ENCODE measurements at places on chromosomes 2 and 18.

DNA sequence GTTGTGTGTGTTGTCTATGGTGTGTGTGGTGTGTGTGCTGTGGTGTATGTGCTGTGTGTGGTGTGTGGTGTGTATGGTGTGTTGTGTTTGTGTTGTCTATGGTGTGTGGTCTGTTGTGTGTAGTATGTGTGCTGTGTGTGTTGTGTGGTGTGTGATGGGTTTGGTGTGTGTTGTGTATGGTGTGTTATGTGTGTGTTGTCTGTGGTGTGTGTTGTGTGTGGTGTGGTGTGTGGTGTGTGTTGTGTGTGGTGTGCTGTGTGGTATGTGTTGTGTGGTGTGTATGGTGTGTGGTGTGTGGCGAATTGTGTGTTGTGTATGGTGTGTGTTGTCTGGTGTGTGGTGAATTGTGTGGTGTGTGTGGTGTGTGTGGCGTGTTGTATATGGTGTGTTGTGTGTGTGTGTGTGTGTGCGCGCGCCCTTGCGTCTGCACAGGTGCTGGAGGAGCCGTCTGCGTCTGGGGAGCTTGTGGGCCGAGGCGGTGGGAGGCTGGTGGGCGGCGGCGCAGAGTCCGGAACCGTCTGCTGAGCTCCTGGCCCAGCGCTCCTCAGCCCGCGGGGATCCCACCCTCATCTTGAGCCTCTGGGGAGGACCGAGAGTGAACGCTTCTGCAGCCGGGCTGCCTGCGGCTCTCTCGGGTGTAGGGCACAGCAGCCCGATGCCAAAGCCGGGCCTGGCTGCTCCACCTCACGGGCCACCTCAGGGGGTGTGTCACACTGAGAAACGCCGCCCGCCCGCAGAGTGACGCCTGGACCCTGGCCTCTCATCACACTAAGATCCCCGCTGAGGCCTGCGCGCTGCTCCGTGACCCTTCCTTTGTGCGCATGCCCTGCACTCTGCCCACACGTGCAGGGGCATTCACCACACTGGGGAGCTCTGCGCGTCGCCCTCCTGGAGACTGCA, 8.8 kb upstream of the ADI1 start:
- no peak for DNase-seq

GRCh38 chr18:69622184-69622583, 221.5 kb downstream of the DOK6 start:
- DNase-seq: no peak

GRCh38 chr2:70011335-70011734, 49.9 kb upstream of the ASPRV1 start:
- DNase-seq: no peak

- DNase-seq: no peak
These were observed 156.1 kb upstream of the VRK2 start for GRCh38 chr2:57890464-57890863.

DNA sequence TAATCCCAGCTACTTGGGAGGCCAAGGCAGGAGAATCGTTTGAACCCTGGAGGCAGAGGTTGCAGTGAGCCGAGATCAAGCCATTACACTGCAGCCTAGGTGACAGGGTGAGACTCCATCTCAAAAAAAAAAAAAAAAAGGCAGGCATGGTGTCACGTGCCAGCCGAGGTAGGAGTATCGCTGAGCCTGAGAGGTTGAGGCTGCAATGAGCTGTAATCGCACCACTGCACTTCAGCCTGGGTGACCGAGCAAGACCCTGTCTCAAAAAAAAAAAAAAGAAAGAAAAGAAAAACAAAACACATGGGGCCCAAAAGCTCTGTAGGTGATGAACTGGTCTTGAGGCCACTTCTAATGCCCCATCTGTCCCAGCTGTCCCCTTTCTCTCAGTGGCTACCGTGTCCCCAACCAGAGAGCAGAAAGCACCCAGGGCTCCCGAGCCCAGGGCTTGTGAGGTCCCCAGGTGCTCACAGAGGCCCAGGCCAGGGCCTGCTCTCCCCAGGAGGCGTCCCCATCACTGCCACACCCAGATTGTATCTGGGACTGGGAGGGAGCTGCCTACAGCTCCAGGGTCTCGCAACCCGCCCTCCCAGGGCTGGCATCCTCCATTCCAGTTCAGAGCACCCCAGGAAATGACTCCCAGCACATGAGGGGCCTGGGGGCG, 8.5 kb downstream of the KLHL30 start:
- no peak for DNase-seq

GRCh38 chr2:2561346-2562095, 230.4 kb upstream of the MYT1L start:
- DNase-seq: no peak

GRCh38 chr2:55154525-55155030, 77.5 kb downstream of the CLHC1 start:
- no peak for DNase-seq

DNA sequence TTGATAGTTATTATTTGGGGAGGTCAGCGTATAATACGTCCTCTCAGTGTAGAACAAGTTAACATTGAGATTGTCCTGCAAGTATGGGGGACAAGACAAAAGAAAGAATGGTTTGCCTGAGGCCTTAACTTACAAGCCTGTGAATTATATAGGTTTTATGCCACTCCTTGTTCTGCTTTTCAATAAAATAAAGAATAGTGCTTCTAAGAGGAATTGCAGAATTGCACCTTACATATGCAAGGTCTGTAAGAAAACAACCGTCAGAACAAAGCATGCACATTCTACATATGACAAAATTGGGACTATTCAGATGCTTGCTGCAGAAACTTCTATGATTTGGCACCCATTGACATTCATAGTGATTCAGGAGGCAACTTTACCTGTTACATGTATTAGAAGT, 785.0 kb downstream of the NR4A2 start:
- DNase-seq: no peak

- no peak for DNase-seq
These were observed 369.3 kb upstream of the KCNH7 start for GRCh38 chr2:163207693-163208370.

GRCh38 chr18:56390626-56391025, 247.8 kb downstream of the TXNL1 start:
- no peak for DNase-seq

DNA sequence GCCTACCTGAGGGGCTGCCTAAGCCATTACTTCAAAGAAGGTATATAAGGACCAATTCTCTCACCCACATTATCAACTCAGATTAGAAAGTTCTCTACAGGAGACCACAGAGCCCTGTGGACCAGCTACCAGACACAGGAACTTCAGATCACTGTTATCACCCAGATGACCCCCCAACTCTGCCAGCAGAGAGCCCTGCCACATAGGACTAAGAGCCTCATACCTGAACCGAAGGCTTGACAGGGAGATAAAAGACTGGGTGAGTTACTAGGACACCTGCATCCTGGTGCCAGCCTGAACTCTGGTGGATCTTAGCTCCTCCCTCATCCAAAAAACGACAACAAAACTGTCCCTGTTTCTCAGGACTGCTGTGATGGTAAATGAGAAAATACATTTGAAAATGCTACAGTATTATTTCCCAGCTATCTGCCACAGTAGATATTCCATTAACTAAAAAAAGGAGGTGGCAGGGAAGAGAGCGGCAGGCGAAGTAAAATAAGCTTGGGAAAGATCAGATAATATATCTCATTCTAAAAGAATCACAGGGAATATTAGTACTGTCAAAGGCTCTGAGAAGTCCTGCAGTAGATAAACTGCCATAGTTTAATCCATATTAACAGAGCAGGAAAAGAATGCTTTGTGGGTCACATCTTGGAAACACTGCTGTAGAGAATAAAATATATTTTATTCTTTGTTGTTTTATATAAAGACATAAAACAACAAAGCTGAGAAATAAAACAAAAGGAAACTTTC, 79.7 kb downstream of the STK39 start:
- no peak for DNase-seq

GRCh38 chr18:1495387-1495786, 590.7 kb downstream of the ADCYAP1 start:
- no peak for DNase-seq

GRCh38 chr2:48677450-48677849, 59.8 kb downstream of the GTF2A1L start:
- DNase-seq: no peak

- DNase-seq: no peak
These were observed 282.7 kb upstream of the CDH2 start for GRCh38 chr18:28459587-28459986.

- DNase-seq: no peak
These were observed 40.2 kb upstream of the GMCL1 start for GRCh38 chr2:69789175-69789721.

DNA sequence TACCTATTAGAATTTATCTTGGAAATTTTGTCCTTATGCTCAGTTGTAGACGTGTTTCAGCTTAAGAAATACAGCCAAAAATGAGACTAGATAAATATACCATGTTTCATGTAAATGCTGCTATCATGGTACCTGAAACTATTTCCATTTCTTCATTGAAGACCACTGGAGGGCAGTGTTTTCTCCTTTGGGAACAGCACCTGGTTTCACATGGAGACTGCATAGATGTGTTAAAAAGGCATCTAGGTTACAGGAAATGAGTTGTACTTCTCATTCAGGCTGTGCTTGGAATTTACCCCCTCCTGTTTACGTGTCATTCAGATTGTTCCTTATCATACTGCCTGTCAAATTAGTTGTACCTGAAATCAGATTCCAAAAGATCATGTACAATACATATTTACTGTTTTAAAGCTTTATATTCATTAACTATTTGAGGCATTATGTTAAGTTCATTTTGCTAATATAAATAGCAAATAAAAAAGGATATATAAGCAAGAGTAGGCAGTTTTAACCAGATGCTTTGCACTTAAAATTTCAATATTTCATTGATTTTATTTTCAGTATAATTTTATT, 57.3 kb upstream of the PSMD14 start:
- peak; percentile 45 for DNase-seq

GRCh38 chr18:37778417-37779165, 213.0 kb upstream of the CELF4 start:
- peak; percentile 17 for DNase-seq

- DNase-seq: no peak
These were observed 13.1 kb downstream of the TGIF1 start for GRCh38 chr18:3463051-3463450.

DNA sequence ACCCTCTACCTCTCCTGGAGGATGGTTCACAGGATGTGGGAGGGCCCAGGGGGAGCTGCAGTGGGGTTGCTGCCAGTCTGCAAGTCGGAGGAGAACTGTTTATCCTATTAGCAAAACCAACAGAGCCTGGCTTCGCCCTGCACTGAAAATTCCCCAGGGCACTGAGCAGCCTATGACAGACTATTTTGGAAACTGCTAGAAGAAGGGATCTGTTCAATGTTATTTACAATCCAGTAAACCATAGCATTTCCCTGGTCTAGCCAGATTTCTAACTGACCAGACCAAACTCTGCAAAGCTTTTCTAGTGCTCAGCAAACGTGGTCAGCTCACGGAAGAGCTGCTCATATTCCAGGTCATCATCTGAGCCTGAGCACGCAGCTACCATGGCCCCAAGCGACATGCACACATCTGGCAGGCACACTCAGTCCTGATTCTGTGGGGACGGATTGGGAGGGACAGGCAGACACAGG, 64.8 kb upstream of the PID1 start:
- no peak for DNase-seq

- no peak for DNase-seq
These were observed 12.3 kb downstream of the CEP192 start for GRCh38 chr18:13003466-13003896.

- DNase-seq: no peak
These were observed 66.3 kb downstream of the EIF5B start for GRCh38 chr2:99403524-99403923.

DNA sequence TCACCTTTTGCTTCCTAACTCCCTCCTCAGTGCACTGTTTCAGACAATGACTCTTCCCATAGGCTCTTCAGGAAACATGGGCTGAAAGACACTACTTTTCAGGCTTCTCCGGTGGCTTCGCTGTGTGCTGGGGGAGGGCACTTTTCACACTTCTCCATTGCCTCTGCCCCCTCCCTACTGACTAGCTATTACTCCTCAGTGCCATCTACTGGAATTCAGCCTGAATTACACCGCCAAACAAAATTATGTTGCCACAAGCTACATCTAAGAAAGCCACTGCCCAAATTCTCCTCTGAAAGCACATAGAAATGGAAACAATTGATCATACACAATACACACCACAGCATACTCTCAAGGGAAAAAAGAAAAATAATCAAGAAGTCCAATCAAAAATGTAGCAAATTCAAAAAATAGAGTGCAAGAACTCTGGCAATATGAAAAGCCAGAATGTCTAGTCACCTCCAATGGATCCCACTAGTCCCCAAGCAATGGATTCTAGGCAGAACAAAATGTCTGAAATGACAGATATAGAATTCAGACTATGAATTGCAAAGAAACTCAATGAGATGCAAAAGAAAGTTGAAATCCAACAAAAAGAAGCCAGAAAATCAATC, 1139.4 kb upstream of the GYPC start:
- no peak for DNase-seq

GRCh38 chr2:23483791-23484190, 98.8 kb downstream of the KLHL29 start:
- no peak for DNase-seq

All from Panc1 (cell line).